Lower lobe of right lung (tissue), 2 donors: ENCODE measurements at places on chromosomes 4 and X.
A peak's percentile ranks its signal among the peaks of the same experiment; 100 is the strongest.

DNA sequence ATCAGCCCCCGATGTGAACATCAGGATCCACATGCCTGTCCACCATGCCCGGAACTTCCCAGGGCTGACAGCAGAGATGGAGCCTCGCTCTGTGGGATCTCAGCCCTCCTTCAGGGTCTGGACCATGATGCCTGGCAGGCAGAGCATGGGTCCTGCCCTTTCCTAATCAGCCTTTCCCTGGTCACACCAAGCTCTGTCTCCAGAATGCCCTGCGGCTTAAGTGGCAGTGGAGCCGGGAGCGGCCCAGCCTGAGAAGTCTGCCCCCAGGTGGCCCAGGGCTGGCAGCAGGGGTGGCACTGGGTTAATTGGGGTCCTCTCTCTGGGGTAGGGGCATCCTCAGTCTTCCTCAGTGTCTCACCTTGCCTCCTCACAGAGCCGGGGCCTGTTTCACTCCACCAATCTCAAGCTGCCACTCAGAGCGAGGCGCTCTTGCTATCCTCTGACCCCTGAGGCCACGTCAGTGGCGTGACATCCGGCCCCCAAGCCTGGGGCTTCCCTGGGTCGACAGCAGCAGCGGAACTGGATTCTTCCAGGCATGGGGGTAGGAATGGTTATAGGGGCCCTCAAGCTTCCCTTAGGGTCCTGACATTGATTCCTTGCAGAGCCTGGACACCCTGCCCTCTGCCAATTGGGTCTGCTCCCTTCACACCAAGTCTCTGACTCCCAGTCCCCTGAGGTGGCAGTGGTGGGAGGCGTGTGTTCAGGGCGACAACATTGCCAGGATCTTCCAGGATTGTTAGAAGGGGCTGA, 20.8 kb upstream of the TMEM185A start:
- no peak for DNase-seq

DNA sequence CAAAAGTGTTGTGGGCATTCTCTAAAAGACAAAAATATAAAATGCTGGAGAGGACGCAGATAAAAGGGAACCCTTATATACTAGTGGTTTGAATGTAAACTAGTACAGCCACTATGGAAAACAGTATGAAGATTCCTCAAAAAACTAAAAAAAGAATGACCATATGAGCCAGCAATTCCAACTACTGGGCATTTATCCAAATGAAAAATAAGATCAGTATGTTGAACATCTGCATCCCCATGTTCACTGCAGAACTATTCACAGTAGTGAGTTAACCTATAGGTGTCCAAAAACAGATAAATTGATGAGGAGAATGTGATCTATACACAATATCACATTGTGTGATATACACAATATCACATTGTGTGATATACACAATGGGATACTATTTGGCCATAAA, 1615.3 kb downstream of the PCDH18 start:
- no peak for DNase-seq

- no peak for DNase-seq
These were observed 70.7 kb upstream of the TAPT1 start for GRCh38 chr4:16297003-16297402.

- DNase-seq: no peak
These were observed 90.4 kb upstream of the NDP start for GRCh38 chrX:44063606-44064005.

DNA sequence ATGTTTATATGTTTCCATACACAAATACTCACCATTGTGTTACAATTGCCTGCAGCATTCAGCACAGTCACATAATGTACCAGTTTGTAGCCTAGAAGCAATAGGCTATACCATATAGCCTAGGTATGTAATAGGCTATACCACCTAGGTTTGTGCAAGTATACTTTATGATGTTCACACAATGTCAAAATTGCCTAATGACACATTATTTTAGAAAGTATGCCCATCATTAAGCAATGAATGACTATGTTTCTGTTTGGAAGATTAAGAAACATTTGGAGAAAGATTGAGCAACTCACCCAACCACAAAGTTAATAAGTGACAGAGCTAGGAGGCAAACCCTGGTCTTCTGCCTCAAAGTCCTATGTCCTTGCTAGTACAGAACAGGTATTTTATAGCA, 96.8 kb upstream of the GRIA3 start:
- no peak for DNase-seq

DNA sequence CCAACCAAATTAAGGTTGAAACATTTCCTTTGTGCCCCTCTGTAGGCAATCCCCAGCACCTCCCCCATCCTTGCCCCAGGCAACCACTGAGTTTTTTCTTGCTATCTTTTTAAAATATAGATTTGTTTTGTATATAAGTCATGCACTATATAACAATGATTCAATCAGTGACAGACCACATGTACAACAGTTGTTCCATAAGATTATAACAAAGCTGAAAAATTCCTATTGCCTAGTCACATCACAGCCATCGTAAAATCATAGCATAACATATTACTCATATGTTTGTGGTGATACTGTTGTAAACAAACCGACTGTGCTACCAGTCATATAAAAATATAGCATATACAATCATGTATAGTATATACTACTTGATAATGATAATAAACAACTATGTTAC, 211.9 kb upstream of the NRK start:
- DNase-seq: no peak

DNA sequence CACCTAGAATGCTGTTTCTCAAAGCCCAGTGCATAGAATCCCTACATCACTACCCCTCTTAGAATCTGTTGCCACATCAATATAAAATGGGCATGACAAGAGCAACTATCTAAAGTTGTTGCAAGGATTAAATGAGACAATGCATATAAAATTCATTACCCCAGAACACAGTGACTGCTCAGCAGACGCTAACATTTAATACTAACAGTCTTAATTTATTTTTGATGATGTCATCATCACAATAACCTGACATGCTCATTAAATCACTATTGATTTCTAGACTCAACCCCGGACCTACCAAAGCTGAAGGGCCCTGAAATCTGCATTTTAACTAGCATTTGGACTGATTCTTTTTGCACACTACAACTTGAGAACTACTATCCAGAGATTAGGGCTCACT, 3.9 kb downstream of the ARSJ start:
- DNase-seq: no peak

- DNase-seq: no peak
These were observed 146.2 kb downstream of the SPOCK3 start for GRCh38 chr4:167088115-167088514.

- DNase-seq: no peak
These were observed 340.0 kb upstream of the RASGEF1B start for GRCh38 chr4:81811562-81812293.

DNA sequence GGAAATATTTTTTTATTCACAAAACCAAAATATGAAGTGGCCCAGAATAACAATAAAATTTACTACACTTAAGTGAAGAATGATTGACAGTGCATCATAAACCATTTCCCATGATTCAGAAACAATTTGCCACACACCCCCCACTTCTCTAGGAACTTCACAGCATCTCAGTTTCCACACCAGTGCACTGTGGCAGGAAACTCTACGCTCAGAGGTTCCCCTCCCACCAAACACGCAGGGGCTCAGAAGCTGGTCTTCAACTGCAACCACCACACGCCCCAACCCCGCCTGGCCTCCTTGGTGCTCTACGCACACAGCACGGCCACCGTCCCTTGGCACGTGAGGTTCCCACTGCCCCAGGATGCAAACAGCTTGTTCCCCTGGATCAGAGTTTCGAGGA, 63.7 kb downstream of the ZFYVE28 start:
- DNase-seq: peak; percentile 43

- no peak for DNase-seq
These were observed 9.0 kb upstream of the CD99L2 start for GRCh38 chrX:150907474-150907873.

- DNase-seq: no peak
These were observed 87.4 kb upstream of the PCDH7 start for GRCh38 chr4:30632751-30633150.

- DNase-seq: no peak
These were observed 3.4 kb downstream of the GABRA2 start for GRCh38 chr4:46386570-46386969.

DNA sequence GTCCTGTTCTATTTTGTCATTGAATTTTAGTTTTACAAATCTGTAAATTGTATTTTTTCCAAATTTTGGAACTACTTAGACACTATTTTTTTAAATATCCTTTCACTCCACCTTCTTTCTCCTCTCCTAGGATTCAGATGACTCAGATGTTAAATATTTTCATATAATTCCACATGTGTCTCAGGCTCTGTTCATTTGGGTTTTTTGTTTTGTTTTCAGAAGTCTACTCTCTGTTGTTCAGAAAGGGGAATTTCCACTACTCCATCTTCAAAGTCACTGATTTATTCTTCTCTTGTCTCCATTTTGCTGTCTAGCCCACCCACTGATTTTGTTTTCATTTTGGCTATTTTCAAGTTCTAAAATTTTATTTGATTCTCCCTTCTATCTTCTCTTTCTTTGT, 264.0 kb upstream of the SLIT2 start:
- DNase-seq: no peak

DNA sequence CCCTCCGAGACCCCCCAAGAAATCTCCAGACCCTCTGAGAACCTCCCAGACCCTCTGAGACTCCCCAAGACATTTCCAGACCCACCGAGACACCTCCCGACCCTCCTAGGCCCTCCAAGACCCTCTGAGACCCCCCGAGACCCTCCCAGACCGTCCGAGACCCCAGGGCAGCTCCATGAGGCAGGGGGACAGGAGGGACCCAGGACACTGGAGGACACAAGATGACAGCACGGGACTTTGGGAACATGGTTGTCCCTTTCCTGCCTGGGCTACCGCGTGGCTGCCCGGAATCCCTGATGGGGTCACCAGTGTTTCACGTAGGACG, 10.3 kb downstream of the CTBP1 start:
- DNase-seq: peak; percentile 24

GRCh38 chrX:38233891-38234667, 13.4 kb upstream of the SRPX start:
- no peak for DNase-seq

GRCh38 chr4:93030670-93031069, 726.9 kb downstream of the GRID2 start:
- no peak for DNase-seq

DNA sequence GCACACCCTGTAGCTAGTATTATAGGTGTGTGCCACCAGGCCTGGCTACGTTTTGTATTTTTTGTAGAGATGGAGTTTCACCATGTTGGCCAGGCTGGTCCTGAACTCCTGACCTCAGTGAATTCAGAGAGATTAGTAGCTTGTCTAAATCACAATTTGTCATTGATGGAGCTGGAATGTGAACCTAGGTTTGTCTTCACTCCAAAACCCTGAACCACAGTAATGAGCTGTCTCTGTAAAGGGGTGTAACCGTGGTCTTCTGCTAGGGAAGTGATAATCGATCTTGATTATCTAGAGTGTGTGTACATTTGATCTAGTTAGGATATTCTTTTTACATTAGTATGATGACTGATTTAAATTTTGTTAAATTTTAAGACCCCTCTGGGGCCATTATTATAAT, 8.3 kb downstream of the ARHGAP10 start:
- DNase-seq: no peak

DNA sequence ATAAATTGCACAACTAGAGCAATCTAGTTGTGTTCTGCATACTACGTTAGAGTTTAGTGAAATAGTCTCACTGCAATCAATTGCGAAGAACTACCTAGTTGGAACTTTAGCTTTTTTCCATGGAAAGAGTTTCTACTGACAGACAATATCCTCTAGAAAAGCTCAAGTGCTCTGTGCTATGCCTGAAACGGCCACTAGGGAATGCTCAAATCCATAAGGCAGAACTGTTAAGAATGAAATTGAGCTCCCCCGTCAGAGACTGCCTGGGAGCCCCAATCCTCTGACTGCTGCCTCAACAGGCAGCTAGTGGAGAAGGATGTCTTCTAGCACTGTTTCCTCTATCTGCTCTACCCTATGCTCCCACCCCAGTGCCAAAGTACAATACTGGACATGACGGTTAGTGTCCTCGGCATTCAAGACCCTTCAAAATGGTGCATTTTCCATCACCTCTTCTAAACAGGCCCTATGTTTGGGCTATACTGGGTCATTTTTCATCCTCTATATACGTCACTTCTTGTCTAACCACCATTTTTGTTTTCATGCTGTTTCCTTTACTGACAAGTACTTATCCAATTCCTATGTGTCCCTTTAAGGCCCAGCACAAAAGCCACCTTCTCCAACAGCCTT, 35.3 kb downstream of the FRMD7 start:
- DNase-seq: peak; percentile 41

- DNase-seq: no peak
These were observed 18.0 kb downstream of the FAM9A start for GRCh38 chrX:8783097-8783713.

GRCh38 chrX:47247206-47247998, 14.6 kb downstream of the USP11 start:
- DNase-seq: no peak

DNA sequence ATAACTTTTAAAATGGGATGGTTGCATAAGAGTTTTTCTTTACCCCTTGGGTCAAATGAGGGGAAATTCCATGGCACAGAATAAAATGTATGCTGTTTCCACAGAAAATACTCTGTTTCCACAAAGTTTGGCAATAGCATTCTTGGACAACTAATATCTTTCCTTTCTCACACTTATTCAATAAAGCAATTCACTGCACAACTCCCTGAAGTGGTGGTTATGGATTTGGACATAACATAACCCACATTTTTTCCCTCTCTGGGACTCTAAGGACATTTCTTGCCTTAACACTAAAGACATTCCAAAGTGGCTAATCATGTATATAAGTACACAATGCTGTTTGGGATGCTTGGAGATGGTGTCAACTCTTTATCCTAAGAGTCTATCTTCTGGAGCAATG, 51.7 kb upstream of the GPM6B start:
- DNase-seq: no peak

- no peak for DNase-seq
These were observed 13.3 kb upstream of the TEX13C start for GRCh38 chrX:125306335-125306866.

GRCh38 chr4:93513851-93514250, 314.7 kb upstream of the ATOH1 start:
- DNase-seq: no peak

- DNase-seq: no peak
These were observed 81.6 kb downstream of the GATB start for GRCh38 chr4:151679231-151679630.

- DNase-seq: no peak
These were observed 85.3 kb downstream of the HCCS start for GRCh38 chrX:11196476-11196875.

DNA sequence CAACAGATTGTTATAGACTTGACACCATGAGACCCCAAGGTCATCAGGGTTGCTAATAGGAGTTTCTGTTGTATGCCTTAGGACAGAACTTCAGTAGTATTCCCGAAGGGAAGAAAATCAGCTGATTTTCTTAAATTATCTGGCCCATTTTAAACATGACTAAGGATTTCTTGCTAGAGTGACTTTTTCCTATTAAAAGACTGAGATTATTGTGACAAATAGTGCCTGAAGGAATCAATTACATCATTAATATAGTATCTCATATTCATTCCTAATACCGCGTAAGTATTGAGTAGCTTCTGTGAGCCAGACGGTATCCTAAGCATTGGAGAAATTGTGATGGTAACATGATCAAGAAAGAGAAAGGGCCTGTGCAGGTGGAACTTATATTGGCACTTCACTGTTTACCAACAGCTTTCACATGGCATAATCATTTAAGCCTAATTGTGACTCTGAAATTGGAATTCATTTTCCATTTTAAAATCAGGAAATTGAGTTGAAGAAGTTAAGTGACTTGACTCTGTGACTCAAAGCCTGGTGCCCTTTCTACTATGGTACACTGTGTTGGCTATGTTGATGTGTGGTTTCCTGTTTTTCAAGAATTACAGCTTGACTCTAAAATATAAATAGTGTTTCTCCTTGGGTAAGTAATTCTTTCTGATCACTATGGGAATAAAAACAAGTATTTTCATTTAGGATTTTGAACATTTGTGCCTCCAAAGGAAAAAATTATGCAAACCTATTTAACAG, 4.1 kb downstream of the AFF1 start:
- DNase-seq: no peak

- no peak for DNase-seq
These were observed 16.9 kb downstream of the RASSF6 start for GRCh38 chr4:73603271-73603710.
